ENCODE measurements at places on chromosomes 7 and 10. TPM values are rescaled to one million over a fixed set of nuclear protein-coding genes. Genes with fewer than 3 reads are reported as not detected.

- DNase-seq: no peak
Observed at GRCh38 chr10:79883986-79884385, 57.4 kb downstream of the NUTM2E start.

- DNase-seq: no peak
Observed at GRCh38 chr10:48364659-48365405, 58.4 kb downstream of the MAPK8 start.

DNA sequence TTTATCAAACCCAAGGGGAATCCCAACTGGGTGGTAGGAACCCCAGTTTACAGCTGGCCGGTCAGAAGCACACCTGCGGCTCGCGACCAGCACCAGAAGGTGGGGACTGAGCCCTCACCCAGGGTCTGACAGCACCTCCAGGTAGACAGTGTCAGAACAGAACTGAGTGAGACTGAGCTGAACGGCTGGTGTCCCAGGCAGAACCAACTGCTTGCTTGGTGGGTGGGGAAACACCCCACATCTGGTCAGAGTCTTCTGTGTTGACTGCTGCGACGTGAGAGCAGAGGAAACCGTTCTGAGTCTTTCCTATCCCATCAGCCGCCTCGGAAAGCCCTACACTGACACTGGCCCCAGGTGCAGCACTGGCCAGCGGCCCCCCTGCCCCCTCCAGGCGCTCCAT lies 160.7 kb downstream of the MAD1L1 start:
- DNase-seq: no peak

Gene FANK1
- total RNA-seq: 2.5 TPM
